Small intestine (tissue), 16 donors: ENCODE measurements at places on chromosomes 12 and 14.
A peak's percentile ranks its signal among the peaks of the same experiment; 100 is the strongest.

- DNase-seq, result no peak
Measured at GRCh38 chr14:80522411-80522810, 311.1 kb upstream of the DIO2 start.

DNA sequence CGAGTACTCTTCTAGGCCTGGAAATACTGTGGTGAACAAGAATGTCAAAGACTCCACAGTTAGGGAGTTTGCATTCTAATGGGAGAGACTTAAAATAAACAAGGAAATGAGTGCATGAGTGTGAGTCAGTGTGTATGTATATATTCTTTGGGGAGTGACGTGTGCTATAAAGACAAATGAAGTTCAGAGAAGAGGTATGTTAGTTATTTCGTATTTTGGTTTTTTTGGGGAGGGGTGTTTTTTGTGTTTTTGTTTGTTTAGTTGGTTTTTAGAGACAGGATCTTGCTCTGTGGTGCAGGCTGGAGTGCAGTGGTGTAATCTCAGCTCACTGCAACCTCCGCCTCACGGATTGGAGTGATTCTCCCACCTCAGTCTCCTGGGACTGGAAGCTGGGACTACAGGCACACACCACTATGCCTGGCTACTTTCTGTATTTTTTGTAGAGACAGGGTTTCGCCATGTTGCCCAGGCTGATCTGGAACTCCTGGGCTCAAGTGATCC, 74.3 kb downstream of the SRGAP1 start:
- DNase-seq, result peak; percentile 48

DNA sequence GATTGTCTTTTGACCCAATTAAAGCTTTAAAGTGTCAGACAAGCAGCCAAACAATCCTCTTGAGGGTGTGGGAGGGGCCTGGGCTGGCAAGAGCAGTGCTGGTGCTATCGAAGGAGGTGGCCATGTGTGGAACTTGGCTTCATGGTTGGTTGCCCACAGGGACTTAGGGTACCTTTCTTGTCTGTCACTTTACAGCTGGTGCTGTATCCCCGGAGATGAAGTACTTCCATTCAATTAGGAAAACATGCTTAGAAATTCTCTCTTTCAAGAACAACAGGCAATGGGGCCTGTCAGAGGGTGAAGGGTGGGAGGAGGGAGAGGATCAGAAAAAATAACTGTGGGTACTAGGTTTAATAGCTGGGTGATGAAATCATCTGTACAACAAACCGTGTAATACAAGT, 86.5 kb downstream of the DAAM1 start:
- no peak for DNase-seq

DNA sequence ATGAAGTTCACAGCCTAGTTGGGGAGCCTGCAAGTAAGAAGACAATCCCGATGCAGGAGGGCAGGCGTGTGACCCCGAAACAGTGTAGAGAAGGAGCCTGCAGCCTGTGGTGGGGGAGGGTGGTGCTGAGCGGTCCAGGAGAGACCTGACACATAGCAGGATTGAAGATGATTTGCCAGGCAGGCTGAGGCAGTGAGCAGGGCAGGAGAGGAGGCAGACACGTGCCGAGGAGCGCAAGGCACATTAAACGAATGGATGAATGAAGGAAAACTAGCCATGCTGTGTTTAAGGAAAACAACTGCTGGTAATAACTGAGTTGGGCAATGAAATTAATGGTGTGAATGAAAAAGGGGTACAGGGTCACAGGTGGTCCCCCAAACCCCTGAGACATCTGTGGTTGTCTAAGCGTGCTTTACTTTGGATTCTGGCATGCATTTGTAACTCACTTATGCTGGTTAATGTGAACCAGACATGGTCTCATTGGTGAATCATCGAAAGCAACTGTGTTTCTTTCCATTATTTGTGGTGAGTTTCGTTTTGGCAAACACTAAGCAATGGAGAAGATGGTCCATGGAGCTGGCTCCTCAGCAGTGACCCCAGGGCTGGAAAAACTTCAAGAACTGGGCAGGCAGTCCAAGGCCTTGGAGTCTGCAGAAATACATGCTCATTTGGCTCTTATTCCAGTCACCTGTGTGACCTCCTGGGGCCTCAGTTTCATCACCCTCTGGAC, 96.9 kb upstream of the EVL start:
- DNase-seq, result no peak

- no peak for DNase-seq
Measured at GRCh38 chr14:96001866-96002497, 37.2 kb upstream of the C14orf132 start.
